ENCODE measurements at places on chromosomes 4 and X. TPM values are rescaled to one million over a fixed set of nuclear protein-coding genes. Genes with fewer than 3 reads are reported as not detected.

Gene NFKB1
- total RNA-seq: 122 TPM

Gene ALPK1
- 21.5 TPM for total RNA-seq

Gene CT47B1
- not detected for total RNA-seq

DNA sequence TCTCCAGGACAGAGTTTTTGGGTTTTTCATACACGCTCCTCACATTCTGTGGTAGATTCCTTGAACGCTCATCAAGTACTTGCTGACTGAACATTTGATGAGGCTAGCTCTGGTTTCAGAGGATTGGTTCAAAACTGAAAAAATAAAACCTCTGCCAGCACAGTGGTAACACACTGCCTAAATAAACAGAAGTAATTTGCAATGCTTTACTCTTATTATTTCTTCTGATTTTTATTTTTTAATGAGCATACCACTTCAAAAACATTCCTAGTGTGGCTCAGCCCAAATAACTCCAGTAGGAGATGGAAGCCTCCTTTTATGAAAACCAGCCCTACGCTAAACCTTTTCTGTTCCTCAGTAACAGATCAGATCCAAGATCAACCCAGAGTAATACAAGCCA, 72.0 kb upstream of the INTU start:
- DNase-seq: no peak

GRCh38 chrX:103367502-103367901, 8.8 kb upstream of the BEX3 start:
- no peak for DNase-seq

GRCh38 chr4:7328913-7329638, 105.7 kb downstream of the PSAPL1 start:
- DNase-seq: no peak

Data from activated CD4-positive, alpha-beta memory T cell treated with anti-CD3 and anti-CD28 coated beads for 36 hours (primary cell).